ENCODE measurements at places on chromosomes 2 and 18.
A peak's percentile ranks its signal among the peaks of the same experiment; 100 is the strongest.

DNA sequence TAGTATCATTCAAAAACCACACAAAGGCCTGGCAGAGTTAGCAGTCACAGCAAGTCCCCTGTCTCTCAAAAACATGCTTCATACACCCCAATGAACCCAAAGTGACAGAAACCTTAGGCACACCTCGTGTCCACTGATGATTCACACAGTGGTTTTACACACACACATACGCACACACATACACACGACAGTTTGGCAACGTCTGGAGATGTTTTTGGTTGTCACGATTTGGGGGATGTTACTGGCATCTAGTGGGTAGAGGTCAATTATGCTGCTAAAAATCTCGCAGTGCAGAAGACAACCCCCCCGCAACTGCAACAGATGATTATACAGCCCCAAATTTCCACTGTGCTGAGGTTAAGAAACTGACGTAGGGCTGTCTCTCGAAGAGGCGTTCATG, 72.9 kb upstream of the PARD3B start:
- no peak for DNase-seq

- DNase-seq, result no peak
Measured at GRCh38 chr2:55628931-55629330, 11.5 kb upstream of the PPP4R3B start.

- DNase-seq, result no peak
Measured at GRCh38 chr2:238053191-238053776, 7.5 kb upstream of the SCLY start.

DNA sequence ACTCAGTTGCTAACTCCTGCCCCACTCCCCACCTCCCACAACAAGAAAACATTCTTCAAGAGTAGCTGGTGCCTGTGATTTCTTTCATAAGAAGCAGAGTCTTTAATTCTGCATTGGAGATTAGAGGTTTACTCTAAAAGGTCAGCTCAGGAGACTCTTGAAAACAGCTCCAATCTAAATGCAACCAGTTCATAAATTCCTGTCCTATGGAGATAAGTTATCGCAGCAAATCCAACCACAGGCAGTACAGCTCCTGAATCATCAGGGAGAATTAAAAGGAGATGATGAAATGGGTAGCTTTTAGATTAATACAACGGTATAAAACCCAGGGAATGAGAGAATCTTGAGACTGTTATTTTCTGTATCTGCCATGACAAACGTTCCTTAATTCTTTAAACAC, 130.7 kb downstream of the SOCS6 start:
- DNase-seq, result peak; percentile 65

DNA sequence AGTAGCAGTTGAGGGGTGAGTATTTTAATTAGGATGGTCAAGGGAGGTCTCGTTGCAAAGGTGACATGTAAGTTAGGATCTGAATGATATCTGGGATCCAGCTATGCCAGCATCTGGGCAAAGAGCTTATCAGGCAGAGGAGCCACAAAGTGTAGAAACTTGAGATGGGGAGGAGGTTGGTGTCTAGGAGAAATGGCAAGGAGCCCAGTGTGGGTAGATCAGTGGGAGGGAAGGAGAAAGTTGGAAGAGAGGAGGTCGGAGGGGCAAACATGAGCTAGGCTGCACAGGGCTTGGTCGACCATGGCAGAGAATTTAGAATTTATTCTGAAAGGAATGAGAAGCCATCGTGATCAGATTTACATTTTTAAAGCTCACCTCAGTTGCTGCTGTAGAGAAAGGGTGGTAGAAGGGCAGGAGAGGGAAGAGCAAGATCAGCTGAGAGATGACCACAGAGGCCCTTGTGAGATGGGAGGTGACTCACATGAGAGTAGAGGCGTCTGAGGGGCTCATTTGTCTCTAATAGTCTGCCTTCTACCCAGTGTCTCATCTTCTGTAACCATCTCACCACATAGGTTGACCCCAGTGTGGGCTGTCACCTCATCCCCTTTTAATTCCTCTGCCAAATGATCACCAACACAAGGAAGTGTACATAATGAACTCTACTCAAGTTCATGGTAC, 170.0 kb downstream of the ETAA1 start:
- DNase-seq, result no peak

DNA sequence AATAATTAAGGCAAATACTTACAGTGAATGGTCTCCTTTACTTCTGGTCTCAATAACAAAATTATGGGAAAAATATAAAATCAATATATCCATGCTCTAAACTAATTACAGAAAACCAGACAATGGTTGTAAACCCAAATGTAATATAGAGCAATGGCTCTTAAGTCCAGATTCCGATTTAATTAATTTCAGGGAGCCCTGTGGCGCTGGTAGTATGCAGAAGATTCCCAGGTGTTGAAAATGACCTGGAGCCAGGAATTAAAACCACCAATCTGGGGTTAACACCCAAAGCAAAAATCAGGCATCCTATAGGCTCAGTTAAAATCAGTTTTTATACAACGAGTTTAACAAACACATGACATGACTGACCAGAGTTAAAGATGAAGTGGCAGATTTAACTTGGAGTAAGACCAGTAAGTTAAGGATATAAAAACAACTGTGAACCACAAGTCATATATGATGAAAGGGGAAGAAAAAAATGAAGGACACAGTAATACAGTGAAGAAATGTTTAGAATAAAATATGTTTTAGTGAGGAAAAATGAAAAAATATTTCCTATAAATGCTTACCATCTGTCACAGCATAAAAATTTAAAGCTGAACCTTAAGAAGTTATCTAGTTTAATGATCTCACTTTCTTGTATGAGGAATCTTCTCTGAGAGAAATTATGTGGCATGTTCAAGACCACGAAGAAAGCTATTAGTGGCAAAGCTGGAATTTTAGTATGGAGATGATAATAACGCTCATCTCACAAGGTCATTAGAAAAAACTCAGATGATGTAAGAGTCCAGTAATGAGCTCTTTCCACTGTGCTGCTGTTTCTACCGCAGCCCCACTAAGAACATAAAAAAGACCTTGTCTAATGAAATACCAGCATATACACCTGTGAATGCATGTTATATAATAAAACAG, 45.8 kb upstream of the FLACC1 start:
- no peak for DNase-seq

DNA sequence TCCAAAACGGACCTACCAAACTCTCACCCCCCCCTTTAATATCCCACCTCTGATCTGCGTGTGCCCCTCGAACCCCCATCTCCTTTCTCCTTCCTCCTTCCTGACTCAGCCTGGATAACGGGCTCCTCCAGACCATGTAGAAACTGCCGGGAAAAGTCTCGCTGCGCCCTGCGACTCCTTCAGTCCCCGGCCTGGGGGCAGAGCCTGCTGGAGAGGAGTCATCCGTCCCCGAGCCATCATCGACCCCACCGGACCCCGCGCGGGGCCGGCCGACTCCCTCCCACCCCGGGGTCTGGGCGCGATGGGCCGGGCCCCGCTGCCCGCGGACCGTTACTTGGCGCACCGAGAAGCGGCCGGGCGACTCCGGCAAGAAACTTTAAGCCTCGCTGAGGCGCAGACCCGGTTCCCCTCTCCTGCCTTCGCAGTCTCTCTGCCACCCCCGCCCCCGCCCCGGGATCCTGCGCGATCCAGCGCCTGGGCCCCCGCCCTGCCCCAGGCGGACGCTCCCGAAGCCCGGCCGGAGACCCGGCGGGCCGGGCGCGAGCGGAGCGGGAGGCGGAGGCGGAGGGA, 3.4 kb downstream of the ZEB2 start:
- DNase-seq, result no peak

GRCh38 chr2:62267696-62268095, 71.8 kb downstream of the B3GNT2 start:
- no peak for DNase-seq

DNA sequence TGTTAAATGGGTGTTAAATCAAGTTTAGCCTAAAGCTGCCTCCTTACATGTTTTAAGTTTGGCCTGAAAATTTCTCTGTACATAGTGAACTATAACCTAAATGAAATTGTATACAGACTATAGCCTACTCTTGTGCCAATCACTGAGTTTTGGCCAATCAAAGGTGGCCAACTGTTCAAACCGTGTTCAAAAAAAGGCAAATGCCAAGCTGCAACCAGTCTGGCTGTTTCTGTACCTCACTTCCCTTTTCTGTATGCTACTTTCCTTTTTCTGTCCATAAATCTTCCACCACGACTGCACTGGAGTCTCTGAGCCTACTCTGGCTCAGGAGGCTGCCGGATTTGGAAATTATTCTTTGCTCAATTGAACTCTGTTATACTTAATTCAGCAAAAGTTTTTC, 121.0 kb downstream of the SPOPL start:
- no peak for DNase-seq

DNA sequence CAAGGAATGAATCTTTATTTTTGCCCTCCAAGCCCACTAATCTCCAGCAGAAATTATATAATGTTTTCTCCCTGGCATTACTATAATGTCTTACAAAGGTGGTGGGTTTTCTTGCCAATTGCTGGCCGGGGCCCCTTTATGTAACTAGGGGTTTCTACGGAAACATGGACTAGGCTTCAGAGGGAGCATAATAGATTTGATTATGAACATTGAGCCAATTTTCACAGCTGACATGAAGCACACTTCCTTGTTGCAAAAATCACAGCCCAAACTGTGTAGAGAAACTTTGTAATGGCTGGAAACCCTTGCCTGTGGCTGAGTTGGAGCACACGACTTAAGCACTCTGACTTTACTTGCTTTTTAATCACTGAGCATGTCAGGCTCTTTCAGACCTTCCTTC, 3.8 kb upstream of the CYRIA start:
- DNase-seq, result no peak

DNA sequence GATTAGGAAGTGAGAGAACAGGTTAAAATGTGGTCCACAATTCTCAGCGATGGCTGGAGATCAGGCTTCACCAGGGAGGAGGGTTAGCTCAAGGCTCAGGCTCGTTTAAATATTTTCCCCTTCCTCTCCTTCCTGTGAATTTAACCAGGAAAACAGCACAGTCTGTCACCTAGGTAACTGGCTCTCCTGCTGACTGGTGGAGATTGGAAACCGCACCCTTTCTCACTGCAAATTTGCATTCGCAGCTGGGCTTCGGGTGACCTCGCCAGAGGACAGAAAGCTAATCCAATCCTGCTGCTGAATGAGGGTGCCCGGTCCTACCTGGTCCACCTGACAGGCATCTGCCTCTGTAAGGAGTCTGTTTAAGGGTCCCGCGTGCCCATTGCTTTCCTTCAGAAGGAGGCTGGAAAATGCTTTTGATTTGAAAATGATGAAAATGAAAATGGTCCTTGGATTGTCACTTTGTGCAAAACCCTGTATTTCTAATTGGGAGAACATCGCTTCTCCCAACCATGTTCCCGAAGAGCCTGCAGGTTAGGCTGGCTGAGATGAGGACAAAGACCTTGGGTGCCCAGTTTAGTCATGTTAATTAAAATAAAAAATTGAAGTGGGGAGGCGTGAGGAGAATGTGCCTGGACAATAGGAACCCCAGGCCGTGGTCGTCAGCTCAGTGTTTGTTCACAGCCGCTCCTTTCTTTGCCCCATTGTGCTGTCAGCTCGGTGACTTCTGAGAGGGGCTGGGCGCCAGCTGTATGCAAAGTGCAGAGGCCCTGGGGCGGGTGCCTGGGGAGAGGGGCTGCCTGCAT, 43.4 kb upstream of the MTCL1 start:
- peak; percentile 48 for DNase-seq

DNA sequence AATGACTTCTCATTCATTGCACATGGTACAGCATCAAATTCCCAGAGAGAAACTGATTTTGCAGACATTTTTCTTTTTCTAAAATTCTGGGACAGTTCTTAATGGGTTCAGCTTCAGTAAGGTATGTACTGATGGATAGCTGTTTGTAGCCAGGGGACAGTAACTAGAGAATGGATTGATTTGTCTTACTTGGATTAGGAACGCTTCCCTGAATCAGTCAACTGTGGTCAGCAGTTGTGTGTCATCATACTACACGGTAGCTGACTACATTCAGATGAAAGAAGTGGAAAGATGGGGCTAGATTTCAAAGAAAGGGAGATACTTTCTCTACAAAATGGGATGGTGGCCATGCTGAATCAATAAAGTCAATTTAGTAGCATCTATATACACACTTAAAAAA, 431.4 kb downstream of the GRB14 start:
- no peak for DNase-seq

- DNase-seq, result no peak
Measured at GRCh38 chr2:55498582-55498981, 20.9 kb upstream of the CFAP36 start.

DNA sequence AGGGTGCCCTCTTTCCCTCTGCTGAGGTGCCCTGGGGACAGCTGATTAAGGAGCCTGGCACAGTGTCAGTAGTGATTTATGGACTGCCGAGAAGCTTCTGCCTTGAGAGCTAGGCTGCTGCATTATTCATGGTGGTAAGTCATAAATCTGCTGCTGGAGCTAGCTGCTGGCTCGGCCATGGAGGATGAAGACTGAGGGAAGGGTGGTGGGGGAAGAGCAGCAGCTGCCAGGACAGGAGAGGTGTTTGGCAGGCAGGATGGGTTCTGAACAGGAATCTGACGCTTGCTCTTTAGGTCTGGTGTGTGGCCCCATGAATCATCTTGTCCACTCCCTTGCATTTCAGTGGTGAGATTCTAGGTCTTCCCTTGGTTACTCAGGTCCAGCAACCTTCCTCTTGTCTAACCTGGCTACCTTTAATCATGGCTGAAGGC, 296.3 kb downstream of the DYSF start:
- DNase-seq, result no peak

- DNase-seq, result no peak
Measured at GRCh38 chr2:128433911-128434550, 115.4 kb upstream of the HS6ST1 start.

GRCh38 chr2:122100346-122100745, 344.9 kb downstream of the TSN start:
- DNase-seq, result no peak

DNA sequence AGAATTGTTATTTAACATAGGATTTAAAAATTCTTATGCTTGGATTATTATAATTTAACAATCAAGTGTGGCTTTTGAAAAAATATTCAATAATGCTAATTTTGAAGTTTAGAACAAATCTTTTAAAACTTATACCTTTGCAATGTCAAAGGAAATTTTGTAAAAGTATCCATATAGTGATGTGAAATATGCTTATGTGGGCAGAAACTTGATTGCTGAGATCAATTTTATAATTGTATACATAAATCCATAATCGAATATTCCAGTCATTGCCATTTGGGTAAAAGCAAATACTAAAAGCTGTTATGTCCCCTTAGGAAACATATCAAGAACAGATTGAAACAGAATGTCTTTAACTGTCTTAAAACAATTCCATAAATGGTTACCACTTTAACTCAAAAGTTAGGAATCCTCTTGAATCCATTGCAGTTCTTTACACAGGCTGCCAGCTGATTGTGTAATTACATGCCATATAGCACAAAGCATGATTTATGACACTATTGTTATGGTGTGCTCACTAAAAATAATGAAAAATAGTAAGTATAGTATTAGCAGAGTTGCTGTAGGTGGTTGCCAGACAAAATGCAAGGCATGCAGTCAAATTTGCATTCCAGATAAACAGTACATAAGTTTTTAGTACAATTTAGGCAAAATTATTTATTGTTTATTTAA, 24.2 kb downstream of the PLCL1 start:
- DNase-seq, result no peak

- no peak for DNase-seq
Measured at GRCh38 chr18:7152440-7152839, 34.8 kb upstream of the LAMA1 start.

GRCh38 chr2:53130441-53130943, 637.1 kb upstream of the CHAC2 start:
- peak; percentile 46 for DNase-seq

- no peak for DNase-seq
Measured at GRCh38 chr2:67210430-67210829, 186.7 kb upstream of the ETAA1 start.
